Left ventricle myocardium superior (tissue), 1 donor: ENCODE measurements at places on chromosomes 4 and X.

GRCh38 chrX:56519642-56520041 lies 43.8 kb upstream of the UBQLN2 start:
- no peak for DNase-seq

DNA sequence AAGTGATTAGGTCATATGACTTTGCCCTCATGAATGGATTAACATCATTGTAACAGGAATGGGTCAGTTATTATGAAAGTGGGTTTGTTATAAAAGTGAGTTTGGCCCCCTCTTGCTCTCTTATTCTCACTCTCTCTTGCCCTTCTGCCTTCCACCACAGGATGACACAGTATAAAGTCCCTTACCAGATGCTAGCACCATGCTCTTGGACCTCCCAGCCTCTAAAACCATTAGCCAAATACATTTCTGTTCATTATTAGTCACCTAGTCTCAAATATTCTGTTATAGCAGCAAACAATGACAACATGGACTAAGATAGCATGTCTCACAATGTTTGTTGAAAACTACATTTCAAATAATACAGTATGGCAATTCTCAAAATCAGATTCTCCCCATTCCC lies 59.7 kb downstream of the RWDD4 start:
- no peak for DNase-seq

DNA sequence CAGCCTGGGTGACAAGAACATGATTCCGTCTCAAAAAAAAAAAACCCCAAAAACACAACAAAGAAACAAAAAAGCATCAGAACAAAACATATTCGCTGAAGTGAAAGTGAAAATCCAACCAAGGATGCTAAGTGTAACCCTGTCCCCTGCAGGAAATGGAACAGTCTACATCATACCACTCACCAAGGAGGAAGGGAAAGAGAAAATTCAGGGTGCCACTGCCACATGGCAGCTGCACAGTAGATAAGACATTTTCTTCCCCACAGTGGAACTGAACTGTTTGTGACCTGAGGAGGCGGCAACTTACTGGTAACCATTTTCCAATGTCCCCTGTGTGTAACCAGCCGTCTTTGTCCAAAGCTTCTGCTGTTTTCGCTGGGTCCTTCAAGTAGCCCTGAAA lies 28.2 kb upstream of the CENPU start:
- no peak for DNase-seq

- DNase-seq, result no peak
Measured at GRCh38 chrX:148609515-148610327, 109.3 kb downstream of the AFF2 start.

- peak; percentile 25 for DNase-seq
Measured at GRCh38 chrX:47112316-47112954, 32.1 kb downstream of the NDUFB11 start.

- DNase-seq, result no peak
Measured at GRCh38 chr4:60452266-60452665, 747.9 kb upstream of the ADGRL3 start.

DNA sequence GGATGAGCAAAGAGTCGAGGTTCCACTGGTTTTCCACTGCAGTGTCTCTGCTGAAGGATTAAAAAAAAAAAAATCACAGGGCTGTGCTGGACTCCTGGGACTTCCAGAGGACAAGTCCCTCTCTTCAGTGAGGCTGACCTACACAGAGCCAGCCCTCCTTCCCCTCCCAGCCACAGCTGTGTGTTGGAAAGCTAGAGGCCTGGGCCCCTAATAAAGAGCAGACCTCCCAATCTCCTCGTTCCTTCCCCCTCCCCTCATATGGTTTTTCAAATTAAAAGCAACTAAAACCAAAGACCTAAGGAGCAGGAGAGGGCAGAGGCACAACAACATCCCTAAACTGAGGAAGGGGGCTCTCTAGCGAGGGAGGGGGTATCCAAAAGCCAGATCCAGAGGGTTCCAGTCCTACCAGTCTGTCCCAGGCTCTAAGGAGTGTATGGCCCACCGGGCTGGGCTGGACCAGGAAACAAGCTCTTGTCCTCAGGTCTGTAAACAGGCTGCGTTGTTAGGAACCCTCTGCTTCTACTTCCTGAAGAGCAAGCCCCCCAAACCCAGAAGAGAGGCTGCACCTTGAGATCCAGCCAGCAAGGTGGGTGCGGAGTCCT lies 4.0 kb upstream of the PDGFRA start:
- no peak for DNase-seq

- peak; percentile 66 for DNase-seq
Measured at GRCh38 chr4:101102114-101102742, 245.1 kb downstream of the PPP3CA start.

DNA sequence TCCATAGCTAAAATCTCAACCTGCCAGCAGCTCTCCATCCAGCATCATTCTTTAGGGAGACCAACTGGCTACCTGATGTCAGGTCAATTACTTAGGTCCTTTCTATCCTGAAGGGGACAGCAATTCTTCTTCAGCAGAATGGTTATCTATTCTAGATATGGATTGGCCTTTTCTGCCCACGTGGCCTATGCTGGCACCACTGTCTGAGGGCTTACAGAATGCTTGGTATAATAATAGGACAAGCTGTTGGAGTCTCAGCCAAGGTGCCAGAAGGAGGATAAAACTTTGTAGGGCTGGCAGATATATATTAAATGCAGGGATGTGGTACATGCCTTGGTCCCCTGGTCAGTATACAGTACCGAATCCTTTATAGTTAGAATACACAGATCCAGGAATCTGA lies 89.8 kb upstream of the C1GALT1C1 start:
- DNase-seq, result no peak

GRCh38 chrX:96791559-96791958 lies 92.1 kb upstream of the RPA4 start:
- DNase-seq, result no peak

DNA sequence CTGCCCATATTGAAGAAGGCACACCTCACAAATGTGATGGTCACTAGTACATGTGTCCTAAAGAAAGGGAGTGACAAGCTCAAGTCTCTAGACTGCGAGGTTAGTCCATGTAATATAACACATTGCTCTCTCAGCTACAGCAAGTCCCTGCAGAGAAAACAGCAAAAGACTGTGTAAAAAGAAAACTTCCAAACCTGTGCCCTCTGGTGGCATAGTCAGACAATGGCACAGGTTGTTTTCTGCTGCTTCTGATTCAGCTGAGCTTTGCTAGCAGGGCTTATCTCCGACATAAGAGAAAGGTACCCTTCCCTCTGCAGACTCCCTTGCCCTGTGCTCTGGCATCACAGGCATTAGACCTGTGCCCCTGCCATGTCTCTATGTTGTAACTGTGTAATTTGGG lies 1.4 kb upstream of the SERPINA7 start:
- no peak for DNase-seq

- DNase-seq, result no peak
Measured at GRCh38 chrX:703866-704265, 73.3 kb downstream of the SHOX start.
